ENCODE measurements at places on chromosomes 4 and X. TPM values are rescaled to one million over a fixed set of nuclear protein-coding genes. Genes with fewer than 3 reads are reported as not detected.

Gene DACH2
- total RNA-seq = 0.27 TPM

DNA sequence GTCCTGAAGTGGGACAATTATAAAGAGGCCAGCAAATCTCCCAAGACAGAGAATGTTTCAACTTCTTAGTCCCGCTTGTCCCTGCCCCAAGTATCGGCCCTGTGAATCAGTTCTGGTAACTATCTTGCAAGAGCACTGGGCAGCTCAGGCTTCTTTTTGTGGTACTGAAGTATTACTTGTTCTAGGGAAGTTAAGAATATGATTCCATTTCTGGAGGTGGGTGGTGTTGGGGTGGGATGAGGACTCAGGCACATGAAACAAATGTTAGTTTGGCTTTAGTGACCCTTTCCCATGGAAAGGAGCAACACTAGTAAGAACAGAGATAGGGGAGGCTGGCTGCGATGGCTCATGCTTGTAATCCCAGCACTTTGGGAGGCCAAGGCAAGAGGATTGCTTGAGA, 28.9 kb downstream of the HOPX start:
- ATAC-seq = no peak

DNA sequence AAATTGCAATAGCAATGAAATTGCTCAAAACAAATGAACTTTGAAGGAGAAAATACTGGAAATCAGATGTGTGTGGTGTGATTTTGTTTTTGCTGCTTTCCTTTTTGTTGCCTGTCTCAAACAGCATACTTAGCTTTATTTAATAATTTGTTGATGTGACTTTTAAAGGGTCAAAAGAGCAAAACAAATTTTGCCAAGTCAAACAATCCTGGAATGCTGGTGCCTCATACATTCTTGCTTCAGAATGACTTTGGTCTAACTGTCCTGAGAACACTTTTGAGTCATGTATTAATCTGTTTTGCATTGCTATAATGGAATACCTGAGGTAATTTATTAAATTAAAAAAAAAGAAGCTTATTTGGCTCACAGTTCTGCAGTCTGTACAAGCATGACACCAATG, 3.4 kb downstream of the PF4V1 start:
- ATAC-seq = peak; percentile 23

Gene ABLIM2
- total RNA-seq = 13.5 TPM

Gene SORCS2
- total RNA-seq = 7.4 TPM

DNA sequence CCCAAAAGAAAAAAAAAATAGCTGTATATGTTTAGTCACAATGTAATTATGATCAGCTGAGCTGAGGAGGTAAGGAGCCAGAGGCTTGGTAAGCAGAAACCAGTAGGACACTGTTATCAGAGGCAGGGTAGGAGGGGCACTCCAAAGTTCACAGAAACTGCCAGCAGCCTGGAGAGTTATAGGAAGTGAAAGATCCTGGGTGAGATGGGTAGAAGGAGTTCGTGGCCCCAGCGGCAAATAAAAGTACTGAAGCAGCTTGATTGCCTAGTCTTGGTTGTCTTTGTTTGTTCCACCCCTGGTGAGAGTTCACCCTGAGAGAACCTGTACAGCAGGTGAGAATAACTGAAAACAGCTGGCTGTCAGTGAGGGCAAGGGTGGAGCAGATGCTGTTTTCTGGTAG, 340.8 kb downstream of the ADGRL3 start:
- no peak for ATAC-seq

DNA sequence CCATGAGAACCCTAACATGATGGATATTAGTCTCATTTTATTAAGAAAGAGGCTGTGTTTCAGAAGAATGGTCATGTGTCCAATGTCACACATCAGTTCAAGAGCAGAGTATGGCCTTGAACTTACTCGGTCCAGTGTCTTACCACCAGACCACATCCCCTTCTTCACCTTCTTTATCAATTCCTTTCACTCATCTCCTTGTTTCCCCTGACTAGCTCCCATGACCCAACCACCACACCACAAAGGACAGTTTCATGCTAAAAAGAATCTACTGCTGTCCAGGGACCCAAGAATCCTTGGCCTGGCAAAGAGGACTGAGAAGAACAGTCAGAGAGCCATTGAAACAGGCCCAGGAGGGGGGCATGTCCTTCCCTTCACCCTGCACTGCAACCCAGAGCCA, 33.6 kb upstream of the MSN start:
- no peak for ATAC-seq

Gene NXF2
- not detected for total RNA-seq

GRCh38 chr4:89823416-89823815, 13.5 kb downstream of the SNCA start:
- ATAC-seq = no peak

- no peak for ATAC-seq
Measured at GRCh38 chrX:3244955-3245354, 101.5 kb downstream of the MXRA5 start.

Gene CXCL10
- 2.1 TPM for total RNA-seq

Gene ZNF141
- total RNA-seq = 12.6 TPM

GRCh38 chrX:133097031-133097430, at the start of gene USP26:
Gene USP26, minus strand, starts transcription at chrX:133097109. Its CDS starts 68,889 bp downstream, at chrX:133028220.
- no peak for ATAC-seq

DNA sequence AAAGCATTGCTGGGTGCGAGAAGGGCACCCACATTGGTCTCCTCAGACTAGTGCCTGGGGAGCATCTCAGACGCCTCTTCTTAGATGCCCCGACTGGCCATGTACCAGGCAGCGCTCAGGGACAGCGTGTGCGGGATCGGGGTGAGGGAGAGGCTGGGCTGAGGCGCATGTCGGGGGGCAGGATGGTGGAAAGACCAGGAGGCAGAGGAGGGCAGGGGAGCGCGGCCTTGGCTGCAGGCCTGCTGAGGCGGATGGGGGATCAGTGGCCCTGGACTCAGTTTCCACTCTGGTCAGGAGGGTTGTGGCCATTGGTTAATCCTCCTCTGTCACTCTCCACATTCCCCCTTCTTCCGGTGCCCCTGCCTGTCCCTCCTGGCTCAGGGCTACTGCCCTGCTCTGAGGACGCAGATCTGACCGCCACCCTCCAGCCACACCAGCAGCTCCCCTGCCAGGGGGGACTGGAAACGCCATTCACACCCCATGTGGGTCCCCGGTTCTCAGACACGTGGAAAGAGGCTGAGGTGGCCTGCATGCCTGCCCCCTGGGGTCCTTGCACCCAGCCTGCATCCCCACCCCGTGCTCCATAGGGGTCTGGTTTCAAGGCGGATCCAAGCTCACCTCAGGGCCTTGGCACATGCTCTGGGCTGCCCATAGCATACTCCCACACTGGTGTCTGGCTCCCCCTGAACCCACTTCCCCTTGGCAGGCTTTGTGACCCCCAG, 105.9 kb downstream of the CPZ start:
- ATAC-seq = no peak

Gene NAP1L2
- total RNA-seq = 5.7 TPM

DNA sequence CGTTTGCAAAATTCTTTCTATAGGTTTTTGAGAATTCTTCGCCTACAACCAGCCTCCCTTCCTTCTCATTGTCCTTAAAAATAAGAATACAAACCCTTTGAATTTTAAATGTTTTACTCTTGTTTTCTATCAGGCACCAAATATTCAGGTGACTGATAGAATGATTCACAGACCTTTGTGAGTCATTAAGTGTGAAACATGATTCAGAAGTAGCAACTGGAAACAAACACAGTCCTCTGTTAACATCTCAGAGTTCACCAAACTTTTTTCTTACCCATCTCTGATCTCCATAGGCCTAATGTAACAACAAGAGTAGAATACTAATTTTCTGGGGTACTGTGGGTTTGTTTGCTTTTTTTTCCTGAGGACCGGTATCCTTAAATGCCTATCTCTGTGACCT, 63.4 kb upstream of the MAB21L2 start:
- no peak for ATAC-seq

DNA sequence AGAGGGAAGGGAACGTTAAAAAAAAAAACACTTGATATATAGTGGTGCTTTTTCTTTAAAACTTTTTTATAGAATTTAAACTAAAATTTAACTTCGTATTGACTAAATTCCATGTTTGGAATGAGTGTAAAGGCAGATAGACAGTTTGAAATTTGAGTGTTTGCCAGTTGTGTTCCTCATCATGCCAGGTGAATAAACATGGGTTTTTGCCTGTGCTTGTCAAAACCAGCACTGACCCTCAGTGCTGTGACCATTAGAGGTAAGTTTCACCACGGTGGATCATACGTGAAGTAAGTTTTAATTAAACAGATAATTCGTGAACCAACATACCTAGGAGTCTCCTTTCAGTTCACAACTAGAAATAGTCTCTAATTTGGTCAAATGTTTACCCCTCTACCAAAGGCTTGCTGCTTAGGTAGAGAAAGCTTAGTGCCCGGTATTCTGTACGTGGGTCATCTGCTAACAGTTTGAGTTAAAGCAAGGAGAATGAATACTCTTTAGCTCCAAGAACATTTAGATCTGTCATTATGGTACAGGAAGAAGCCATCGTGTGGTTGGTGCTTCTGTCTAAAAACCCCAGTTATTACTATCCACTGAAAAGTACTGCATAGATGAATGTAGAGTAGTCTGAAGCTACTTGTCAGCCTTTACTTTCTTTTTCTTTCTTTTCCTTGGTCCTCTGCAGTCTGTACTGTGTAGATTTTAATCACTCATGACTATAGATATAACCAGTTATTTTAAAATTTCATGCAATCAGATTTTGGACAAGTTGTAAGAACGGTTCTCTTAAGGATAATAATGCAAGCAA, 32.7 kb downstream of the KIAA0232 start:
- ATAC-seq = no peak

DNA sequence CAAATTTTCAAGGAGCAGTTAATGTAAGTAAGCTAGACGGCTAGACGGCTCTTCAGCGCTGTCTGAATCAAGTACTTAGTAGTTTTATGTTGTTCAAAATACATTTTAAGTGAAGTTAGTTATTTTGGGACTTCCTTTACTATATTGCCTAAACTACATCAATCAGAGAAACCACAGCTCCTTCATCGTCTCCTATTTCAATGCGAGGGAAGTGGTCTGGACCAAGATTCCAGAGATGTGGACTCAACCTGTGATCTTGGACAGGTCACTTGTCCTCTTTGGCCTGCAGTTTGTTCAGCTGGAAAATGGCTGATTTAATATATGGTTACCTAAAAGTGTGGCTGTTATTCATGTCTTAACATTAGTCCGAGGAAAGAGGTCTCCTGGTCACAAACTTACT, 10.6 kb downstream of the ING2 start:
- no peak for ATAC-seq

DNA sequence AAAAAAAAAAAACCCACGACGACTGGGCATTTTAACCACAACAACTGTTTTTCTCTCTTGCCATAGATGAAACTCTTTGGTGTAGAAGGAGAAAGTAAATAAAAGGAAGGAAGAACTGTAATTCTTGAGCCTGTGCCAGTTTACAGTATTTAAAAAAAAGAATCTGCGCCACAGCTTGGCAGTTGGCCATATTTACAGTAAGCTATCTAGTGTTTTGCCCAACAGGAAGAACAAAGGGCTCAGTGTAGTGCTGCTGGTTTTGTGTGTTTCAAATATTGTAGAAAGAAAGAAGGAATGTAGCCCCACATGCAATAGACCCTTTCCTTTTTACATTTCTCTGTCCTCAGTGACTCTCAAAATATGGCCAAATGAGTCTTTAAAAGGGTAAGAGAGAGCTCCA, 66.1 kb downstream of the NR3C2 start:
- no peak for ATAC-seq

Gene SPANXB1
- not detected for total RNA-seq

Gene GJB1
- total RNA-seq = not detected

DNA sequence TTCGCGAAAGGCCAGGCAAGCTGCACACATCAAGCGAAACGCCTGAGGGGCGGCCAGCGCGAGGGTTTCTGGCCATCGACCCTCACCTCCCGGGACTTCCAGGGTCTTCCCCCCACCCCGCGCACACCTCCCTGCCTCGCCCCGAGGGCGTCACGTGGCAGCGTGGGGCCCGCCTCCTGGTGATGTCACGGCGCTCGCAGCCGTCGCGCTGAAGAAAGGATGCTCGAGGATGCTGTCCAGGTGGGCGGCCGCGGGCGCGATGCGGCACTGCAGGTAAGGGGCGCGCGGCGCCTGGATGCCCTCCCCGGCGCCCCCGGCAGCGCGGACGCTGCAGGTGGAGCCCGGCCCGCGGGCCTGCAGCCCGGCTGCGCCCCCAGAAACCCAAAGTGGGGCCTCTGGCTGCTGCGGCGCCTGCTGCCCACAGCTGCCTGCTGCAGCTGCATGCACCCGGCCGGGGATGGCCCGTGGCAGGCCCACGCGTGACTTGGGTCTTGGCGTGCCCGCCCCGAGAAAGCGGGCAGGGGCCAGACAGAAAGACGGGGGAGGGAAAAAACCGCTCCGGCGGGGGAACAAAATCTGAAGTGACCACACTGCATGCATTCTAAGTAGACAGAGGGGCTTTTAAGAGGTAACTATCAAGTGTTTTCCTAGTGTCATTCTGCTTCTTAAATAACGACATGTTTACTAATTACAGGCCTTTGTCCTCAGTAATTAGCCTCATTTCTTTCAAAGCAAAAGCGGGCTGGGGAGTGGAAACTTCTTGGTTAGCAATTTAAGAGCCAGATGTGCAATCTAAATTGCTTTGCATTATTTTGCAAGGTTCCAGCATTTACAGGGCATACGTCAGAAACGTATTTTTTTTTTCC, 1.7 kb downstream of the CLCN4 start:
- no peak for ATAC-seq

- no peak for ATAC-seq
Measured at GRCh38 chr4:83709627-83710026, 173.7 kb downstream of the GPAT3 start.

Gene GPRASP3
- 4.8 TPM for total RNA-seq

Gene OCIAD2
- 4.9 TPM for total RNA-seq

GRCh38 chr4:156749426-156750403, 221.9 kb downstream of the PDGFC start:
- no peak for ATAC-seq

GRCh38 chr4:172061204-172061603, 248.0 kb downstream of the GALNTL6 start:
- no peak for ATAC-seq

- ATAC-seq = no peak
Measured at GRCh38 chr4:31617667-31618066, 897.5 kb downstream of the PCDH7 start.

DNA sequence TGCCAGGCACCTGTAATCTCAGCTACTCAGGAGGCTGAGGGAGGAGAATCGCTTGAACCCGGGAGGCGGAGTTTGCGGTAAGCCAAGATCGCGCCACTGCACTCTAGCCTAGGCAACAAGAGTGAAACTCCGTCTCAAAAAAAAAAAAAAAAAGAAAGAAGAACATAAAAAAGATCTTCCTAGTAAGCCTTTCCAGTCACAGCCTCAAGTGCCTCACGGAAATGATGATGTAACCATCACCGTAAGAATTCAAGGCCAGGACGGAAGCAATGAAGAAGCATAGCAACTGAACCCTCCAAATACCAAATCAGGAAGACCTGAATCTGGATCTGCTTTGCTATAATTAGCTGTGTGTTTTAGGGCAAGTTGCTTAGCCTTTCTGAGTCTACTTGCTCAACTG, 28.8 kb downstream of the RBM47 start:
- ATAC-seq = no peak

GRCh38 chr4:8109406-8110065, 49.1 kb downstream of the ABLIM2 start:
- no peak for ATAC-seq

Gene RPS6KA6
- total RNA-seq = 2.8 TPM

Gene FANCB
- 1.6 TPM for total RNA-seq

All from gastroesophageal sphincter (tissue), 4 donors.